ENCODE measurements at places on chromosomes 11 and 22. TPM values are rescaled to one million over a fixed set of nuclear protein-coding genes. Genes with fewer than 3 reads are reported as not detected.

GRCh38 chr11:70113801-70114200 lies 35.7 kb downstream of the ANO1 start:
- DNase-seq = no peak
- no peak overlapping the region for H3K4me3 ChIP-seq
- no peak overlapping the region for H3K27ac ChIP-seq

- no peak for DNase-seq
- peaks cover 5% of the 10 kb centered on the region for H3K36me3 ChIP-seq
- no peaks in the 10 kb centered on the region for H3K27me3 ChIP-seq
Observed at GRCh38 chr11:18394928-18395734, 768 bp downstream of the LDHA start.

- no peak overlapping the region for H3K27ac ChIP-seq
- H3K27me3 ChIP-seq = no peaks in the 10 kb centered on the region
- H3K36me3 ChIP-seq = peaks cover 18% of the 10 kb centered on the region
Observed at GRCh38 chr22:31278626-31279326, 13.5 kb downstream of the PIK3IP1 start.

DNA sequence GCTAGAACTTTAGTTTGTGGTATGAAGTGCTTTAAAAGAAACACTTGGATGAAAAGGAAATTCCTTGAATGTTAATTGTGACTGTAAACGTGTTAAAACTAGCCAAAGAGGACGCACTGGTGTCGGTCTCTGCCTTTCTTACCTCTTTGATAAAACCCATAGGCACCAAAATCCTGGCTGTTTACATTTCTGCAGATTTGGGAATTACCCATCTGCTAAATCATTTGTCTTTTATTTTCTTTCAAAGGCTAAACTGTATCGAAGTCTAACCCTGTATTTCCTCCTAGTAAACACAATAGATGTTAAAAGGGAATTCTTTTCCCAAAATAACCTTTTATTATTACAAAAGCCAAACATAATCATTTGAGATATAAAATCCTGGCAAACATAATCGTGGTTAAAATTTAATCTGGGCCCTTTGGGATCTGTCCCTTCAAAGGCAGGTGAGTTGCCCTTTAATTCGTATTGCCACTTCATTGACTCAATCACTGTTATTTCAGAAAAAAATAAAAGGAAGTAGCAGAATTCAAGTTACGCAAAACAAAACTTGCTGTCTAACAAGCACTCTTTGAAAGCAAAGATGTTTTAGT lies 2.4 kb downstream of the RASSF10 start:
- no peaks in the 10 kb centered on the region for H3K36me3 ChIP-seq
- H3K27ac ChIP-seq = no peak overlapping the region
- no peak for DNase-seq
- H3K4me3 ChIP-seq = no peak overlapping the region
- no peaks in the 10 kb centered on the region for H3K27me3 ChIP-seq

The TEAD1 gene
- total RNA-seq = 64.9 TPM

- no peaks in the 10 kb centered on the region for H3K36me3 ChIP-seq
- H3K4me1 ChIP-seq = no peaks in the 10 kb centered on the region
- H3K4me3 ChIP-seq = no peak overlapping the region
- H3K27me3 ChIP-seq = no peaks in the 10 kb centered on the region
Observed at GRCh38 chr22:30882184-30882717, 86.3 kb downstream of the MORC2 start.

The MOV10L1 gene
- total RNA-seq = 3.2 TPM

GRCh38 chr11:68904248-68904847 lies 657 bp downstream of the IGHMBP2 start:
- peak overlapping the region; percentile 79 for H3K4me3 ChIP-seq
- H3K4me1 ChIP-seq = no peaks in the 10 kb centered on the region
- no peaks in the 10 kb centered on the region for H3K27me3 ChIP-seq

The MMP13 gene
- total RNA-seq = not detected

The ADM2 gene
- total RNA-seq = 0.54 TPM

The OR10A2 gene
- not detected for total RNA-seq

- no peaks in the 10 kb centered on the region for H3K4me1 ChIP-seq
- H3K36me3 ChIP-seq = no peaks in the 10 kb centered on the region
- no peak for DNase-seq
- H3K27me3 ChIP-seq = no peaks in the 10 kb centered on the region
Observed at GRCh38 chr22:20031732-20032406, 11.0 kb downstream of the TANGO2 start.

- no peaks in the 10 kb centered on the region for H3K4me1 ChIP-seq
- H3K4me3 ChIP-seq = no peak overlapping the region
- no peaks in the 10 kb centered on the region for H3K27me3 ChIP-seq
- no peak overlapping the region for H3K27ac ChIP-seq
- no peak for DNase-seq
Observed at GRCh38 chr11:74479732-74480123, 12.4 kb upstream of the KCNE3 start.

- H3K4me1 ChIP-seq = no peaks in the 10 kb centered on the region
- H3K27ac ChIP-seq = no peak overlapping the region
- H3K36me3 ChIP-seq = no peaks in the 10 kb centered on the region
Observed at GRCh38 chr22:45657701-45658100, 13.9 kb upstream of the ATXN10 start.

DNA sequence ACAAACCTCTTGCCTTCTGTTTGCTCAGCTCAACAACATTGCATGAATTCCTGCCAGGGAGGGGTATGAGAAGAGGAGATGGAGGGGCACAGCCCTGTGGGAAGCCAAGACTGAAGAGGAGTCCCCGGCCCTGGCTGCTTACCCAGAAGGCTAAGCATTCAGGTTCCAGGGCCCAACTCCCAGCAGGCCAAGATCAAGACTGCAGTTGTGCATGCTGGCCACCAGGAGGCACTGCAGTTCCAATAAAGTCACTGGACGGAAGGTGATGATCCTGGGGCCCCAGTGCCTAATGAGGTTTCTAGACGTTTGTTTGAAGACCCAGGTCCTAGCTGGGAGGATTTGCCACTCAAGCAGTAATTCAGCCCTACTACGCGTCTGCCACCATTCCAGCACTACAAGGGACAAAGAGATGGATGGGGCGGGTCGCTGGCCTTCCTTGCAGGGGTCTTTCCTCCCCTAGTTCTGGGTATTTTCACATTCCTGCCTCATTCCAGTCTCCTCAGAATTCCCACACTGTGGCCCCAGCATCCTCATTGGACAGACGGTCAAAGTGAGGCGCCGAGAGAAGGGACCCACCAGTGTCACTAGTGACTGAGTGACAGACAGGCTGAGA lies 23.6 kb downstream of the ALX4 start:
- H3K27me3 ChIP-seq = no peaks in the 10 kb centered on the region
- H3K4me1 ChIP-seq = no peaks in the 10 kb centered on the region
- no peaks in the 10 kb centered on the region for H3K36me3 ChIP-seq
- no peak for DNase-seq
- H3K4me3 ChIP-seq = no peak overlapping the region

DNA sequence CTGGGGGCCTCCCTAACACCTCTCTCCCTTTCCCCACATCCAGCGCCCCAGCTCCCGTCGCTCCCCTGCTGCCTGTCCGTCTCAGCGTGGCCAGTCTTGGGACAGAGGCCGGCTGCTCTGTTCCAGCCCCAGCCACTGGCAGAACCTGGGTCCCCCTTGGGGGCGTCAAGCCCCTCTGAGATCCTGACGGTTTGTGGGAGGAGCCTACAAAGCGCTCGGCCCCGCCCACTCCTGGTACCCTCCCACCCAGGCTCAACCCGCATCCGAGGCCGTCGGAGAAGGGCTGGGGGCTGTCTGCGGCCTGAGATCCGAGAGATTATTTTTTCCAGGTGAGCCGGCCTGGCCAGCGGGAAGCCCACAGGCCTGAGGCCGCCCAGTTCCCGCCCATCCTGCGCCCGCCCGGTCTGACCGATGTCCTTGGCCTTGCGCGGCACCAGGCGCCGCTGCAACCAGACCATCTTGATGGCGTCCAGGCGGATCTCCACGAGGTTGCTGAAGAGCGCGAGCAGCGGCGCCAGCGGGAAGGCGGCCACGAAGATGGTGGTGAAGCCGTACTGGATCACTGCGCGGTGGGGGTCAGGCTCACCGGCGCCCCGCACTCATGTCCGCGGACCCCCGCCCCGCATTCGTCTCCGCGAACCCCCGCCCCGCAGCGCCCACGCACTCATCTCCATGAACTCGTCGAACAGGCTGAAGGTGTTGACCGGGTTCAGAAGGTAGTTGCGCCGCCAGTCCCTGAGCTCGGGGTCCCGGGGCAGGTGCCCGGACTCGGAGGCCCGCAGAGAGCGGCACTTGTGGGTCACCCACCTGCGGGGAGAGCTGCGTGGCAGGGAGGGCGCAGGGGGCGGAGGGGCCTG lies 5.5 kb upstream of the SIGIRR start:
- no peak overlapping the region for H3K27ac ChIP-seq
- H3K4me3 ChIP-seq = no peak overlapping the region
- no peaks in the 10 kb centered on the region for H3K4me1 ChIP-seq

GRCh38 chr11:125778728-125779127 lies at the start of gene PATE2:
Gene PATE2, minus strand, starts transcription at chr11:125778828. Its CDS starts 55 bp downstream, at chr11:125778773.
- H3K27ac ChIP-seq = no peak within 1 kb of the TSS
- no peaks in the 10 kb centered on the region for H3K4me1 ChIP-seq
- no peak for DNase-seq
- no peak within 1 kb of the TSS for H3K4me3 ChIP-seq
- no peaks in the 10 kb centered on the region for H3K36me3 ChIP-seq

DNA sequence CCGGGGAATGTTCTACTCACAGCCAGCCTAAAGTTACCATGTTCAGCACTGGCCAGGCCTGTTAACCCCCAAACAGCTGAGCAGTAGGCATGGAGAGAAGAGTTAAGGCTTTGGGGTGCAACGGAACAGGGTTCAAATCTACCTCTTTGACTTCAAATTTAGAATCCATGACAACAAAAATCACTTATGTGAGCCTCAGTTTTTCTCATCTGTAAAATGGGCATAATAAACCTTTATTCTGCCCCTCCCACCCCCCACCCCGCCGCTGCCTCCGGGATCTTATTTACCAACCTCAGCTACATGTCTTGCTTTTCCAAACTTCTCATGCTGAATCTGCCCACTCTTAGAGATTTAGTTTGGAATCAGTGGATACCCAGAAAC lies 112.8 kb upstream of the CRYBB3 start:
- peak overlapping the region; percentile 43 for H3K27ac ChIP-seq
- no peak for DNase-seq
- peaks cover 2% of the 10 kb centered on the region for H3K36me3 ChIP-seq
- H3K27me3 ChIP-seq = no peaks in the 10 kb centered on the region
- no peaks in the 10 kb centered on the region for H3K4me1 ChIP-seq

GRCh38 chr11:22602504-22602903 lies 23.1 kb downstream of the FANCF start:
- no peaks in the 10 kb centered on the region for H3K27me3 ChIP-seq
- H3K27ac ChIP-seq = no peak overlapping the region
- H3K4me1 ChIP-seq = no peaks in the 10 kb centered on the region
- no peak for DNase-seq
- H3K36me3 ChIP-seq = no peaks in the 10 kb centered on the region

DNA sequence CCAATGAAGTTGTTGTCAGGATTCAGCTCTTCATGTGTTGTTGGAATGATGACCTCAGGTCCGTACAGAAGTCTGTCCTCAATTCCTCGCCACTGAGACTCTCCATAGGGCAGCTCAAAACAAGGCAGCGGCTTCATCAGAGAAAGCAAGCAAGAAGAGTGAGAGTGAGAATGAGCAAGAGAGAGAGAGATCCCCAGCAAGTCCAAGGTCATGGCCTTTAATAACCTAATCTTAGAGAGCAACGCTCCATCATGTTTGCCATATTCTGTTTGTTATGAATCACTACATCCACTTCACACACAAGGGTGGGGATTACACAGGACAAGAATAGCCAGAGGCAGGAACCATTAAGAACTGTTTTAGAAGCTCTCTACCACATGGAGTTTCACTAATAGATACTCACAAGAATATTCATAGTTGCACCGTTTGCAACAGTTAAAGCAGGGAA lies 23.3 kb upstream of the MMP7 start:
- H3K27me3 ChIP-seq = no peaks in the 10 kb centered on the region
- no peak overlapping the region for H3K27ac ChIP-seq
- DNase-seq = no peak

DNA sequence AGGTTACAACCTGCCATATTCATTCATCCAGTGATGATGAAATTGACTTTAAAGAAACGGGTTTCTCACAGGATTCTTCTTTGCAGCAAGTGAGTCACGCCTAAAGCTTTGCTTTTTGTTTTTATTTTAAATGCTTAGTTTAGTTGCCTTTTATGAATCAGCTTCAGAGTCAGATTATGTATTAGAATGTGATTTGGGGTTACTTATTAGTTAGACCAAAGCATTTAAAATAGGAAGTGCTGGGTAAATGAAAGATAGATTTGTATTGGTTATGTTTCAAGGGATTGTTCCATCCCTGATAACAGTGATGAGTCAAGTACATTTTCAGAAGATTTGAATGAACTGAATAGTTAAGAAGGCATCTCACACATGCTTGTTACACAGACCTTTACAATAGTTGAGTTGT lies 101.3 kb upstream of the GAL start:
- H3K27me3 ChIP-seq = no peaks in the 10 kb centered on the region
- no peak for DNase-seq
- peaks cover 2% of the 10 kb centered on the region for H3K4me1 ChIP-seq
- peaks cover 5% of the 10 kb centered on the region for H3K36me3 ChIP-seq
- no peak overlapping the region for H3K27ac ChIP-seq

The ZW10 gene
- total RNA-seq = 11.8 TPM
